NCI-H187 (cell line): ENCODE measurements at places on chromosomes 4 and X.
A peak's percentile ranks its signal among the peaks of the same experiment; 100 is the strongest.

GRCh38 chr4:150012851-150013360, 65.3 kb upstream of the DCLK2 start:
- no peak for DNase-seq

- no peak for DNase-seq
Observed at GRCh38 chrX:142891046-142891445, 134.7 kb upstream of the SPANXN4 start.

GRCh38 chrX:150312931-150313330, 50.2 kb upstream of the MAMLD1 start:
- no peak for DNase-seq

DNA sequence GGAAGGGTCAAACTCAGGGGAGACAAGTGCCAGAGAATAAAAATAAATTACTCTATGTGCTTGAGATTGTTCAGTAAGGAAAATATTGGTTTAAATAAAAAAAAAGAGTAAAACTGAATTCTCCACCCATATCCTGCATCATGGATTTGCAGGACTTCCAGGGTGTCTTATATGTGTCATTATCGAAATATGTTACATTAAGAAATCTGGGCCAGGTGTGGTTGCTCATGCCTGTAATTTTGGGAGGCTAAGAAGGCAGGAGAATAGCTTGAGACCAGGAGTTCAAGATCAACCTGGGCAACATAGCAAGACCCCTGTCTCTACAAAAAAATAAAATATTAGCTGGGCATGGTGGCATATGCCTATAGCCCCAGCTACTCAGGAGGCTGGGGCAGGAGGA, 104.9 kb downstream of the PPP3CA start:
- no peak for DNase-seq

DNA sequence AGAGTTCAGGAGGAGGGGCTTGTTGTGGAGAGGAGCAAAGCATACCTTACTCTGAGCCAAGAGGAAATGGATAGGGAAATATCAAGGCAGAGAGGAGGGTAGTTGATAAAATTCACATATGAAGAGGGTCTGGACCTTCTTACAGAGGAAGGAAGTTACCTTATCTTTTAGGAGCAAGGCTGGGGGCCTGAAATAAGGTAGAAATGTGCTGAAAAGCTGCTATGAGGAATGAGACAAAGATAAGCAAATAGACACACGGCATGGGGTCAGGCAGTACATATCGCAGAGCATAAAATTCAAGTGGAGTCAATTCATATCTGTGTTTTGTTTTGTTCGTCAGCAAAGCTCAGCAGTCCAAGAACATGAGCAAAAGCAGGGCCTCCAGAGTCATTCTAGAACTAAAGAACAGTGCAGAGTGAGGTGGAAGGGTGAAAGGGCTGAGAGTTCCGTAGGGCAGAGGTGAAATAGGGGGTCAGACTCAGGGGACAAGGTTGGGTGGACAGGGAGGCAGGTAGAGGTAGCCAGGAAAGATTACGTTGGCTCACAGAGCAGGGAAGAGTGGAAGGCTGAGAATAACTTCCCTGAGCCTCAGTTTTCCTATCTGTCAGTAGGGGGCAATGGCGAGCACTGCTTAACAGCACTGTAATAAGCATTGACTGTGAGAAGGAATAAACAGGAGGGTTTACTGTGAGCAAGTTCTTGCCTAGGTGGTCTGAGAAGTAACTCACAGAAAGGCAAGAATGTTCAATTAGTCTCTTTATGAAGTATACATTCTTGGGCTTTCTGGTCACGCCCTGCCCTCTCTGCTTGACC, 9.2 kb downstream of the VSIG4 start:
- no peak for DNase-seq

DNA sequence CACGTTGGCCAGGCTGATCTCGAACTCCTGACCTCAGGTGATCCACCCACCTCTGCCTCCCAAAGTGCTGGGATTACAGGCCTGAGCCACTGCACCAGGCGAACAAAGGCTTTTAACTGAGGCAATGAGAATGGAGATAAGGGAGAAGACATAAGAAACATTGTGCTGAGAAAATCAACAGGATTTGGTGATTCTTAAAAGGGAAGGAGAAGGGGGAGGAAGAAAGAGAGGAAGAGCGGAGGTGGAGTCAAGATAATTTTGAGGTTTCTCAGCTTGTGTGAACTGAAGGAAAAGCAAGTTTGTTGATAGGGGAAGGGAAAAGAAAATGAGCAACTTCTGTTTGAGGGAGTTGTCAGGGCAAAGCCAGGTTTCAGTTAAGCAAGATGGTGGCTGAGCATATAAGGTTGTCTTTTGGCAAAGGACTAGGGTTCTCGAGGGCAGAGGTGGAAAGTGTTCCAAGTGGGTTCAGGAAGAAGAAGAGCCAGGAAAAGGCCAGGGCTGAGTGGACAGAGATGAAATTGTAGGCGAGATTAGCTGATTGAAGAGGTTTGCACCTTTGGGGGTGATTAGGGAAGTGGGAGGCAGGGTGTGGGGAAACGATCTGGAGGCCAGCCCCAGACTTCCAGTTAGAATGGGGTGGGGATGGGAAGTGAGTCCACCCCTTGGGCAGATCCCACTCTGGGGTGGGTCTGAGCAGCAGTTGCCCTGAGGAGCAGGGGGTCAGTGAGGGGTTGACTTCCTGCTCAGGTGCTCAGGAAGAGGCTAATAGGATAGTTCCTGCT, 7.8 kb downstream of the DOCK11 start:
- no peak for DNase-seq

- DNase-seq = no peak
Observed at GRCh38 chr4:108024878-108025165, 35.1 kb downstream of the HADH start.

GRCh38 chr4:114178392-114178791, 198.9 kb upstream of the ARSJ start:
- no peak for DNase-seq

DNA sequence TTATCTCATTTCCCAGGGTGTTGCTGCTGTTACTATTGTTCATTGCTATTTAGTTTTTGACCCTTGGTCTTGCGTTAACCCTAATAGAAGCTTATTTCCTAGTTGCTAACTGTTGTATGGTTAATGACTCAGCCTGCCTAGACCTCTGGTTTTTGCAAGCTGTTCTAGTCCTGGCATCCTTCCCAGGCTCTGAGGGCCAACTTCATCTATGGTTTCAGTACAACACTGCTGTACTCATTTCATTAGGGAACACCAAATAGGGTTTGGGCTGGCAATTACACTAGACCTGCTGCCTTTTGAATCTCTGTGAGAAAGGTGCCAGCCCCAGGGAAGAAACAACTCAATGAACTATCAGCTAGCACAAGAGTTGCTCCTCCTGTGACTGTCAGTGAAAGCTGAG, 59.6 kb downstream of the DCX start:
- no peak for DNase-seq

DNA sequence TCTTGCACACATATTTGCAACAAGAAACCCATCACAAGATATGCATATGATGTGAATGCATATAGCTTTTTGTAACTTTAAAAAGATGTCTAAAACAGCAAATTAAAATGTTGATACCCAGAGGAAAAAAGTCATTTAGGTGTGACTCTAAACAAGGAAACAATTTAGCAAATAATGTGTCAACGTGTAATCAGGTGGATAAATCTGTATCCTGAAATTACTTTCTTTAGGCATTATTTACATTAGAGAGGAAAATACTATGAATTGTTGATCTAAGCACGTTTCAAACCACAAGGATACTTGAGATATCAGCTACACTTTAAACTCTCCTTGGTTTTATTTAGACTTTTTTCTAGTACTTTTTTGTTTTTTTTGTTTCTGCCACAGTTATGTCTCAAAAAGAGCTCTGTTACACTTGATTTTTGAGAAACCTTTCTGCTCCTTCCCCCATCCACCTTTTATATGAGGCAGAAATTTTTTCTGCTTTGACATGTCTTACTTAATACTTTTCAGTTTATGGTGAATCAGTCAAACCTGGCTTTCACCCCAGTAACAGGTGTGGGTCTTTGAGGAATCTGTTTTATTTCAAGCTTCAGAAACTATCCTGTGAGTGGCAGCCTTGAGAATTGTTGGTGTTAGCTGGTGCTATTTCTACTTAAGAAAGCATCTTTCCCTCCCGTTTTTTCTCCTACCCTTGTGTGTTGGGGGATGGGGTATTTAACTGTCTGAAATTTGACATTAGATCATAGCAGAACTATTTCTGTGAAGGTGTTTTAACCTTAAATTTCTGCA, 1.9 kb downstream of the NPNT start:
- no peak for DNase-seq

GRCh38 chr4:173269280-173269679, 64.9 kb downstream of the HMGB2 start:
- DNase-seq = no peak

GRCh38 chr4:78551420-78552351, at the start of gene ANXA3:
TSS of gene ANXA3 (plus strand) at chr4:78551770. CDS start at chr4:78554474, 2,704 bp downstream.
- DNase-seq = peak; percentile 37
